ENCODE measurements at places on chromosomes 7 and 10.

- DNase-seq: no peak
Observed at GRCh38 chr7:67466109-67466508, 469.5 kb downstream of the TYW1 start.

DNA sequence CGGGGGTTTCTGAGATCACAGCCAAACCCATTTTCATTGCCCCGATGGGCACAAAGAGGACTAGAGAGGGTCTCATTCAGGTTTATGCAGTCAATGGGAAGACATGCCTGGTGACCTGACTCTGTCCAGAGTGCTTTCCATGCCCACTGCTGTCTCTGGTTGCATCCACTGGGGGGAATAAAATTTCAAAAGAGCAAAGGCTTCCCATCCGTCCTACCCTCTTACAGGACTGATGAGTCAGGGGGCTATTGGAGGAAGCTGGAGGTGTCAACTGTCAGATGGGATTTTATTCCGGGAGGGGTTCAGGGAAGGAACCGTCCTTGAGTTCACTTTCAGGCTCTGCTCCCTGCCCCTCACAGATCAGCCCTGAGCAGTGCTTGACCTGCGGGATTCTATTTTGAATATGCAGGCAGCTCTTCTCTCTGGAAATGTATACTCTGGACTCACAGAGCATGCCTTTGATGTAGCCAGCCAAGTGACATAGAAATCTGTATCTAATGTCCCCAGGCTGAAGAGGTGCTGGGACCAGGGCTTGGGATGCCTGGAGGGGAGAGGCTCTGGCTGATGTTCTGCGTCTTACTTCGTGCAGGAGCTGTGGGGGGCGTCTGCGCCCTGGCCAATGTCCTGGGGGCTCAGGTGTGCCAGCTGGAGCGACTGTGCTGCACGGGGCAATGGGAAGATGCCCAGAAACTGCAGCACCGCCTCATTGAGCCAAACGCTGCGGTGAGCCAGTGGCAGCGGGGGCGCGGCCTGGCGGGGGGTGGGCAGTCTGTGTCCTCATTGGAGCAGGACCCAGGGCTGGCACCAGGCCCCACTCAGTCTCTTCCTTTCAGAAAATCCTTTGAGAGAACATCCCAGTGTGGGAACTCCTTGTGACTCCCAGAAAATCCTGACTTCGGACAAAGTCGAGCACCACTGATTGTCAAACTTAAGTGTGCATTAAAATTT, 12.0 kb downstream of the C10orf62 start:
- DNase-seq: no peak

GRCh38 chr10:12561720-12562119, 212.4 kb downstream of the CAMK1D start:
- no peak for DNase-seq

DNA sequence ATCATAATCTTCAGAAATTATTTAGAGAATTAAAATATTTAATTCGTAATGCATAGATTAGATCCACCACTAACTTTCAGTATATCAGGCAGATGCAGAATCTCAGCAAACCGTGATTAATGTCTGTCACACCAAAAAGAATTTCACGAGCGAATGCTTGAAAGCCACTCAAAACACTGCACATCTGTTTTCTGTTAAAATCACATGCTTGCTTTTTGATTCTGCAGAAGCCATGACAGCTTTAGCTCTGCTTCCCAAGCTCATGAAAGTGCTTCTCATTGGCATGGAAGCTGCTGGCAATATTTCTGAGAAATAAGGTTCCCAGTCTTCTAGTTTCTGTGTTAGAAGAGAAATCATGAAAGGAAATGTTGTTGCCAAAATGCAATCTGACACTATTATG, 837.8 kb upstream of the LRRN3 start:
- no peak for DNase-seq

- DNase-seq: no peak
Observed at GRCh38 chr7:110767550-110768110, 323.3 kb upstream of the LRRN3 start.

DNA sequence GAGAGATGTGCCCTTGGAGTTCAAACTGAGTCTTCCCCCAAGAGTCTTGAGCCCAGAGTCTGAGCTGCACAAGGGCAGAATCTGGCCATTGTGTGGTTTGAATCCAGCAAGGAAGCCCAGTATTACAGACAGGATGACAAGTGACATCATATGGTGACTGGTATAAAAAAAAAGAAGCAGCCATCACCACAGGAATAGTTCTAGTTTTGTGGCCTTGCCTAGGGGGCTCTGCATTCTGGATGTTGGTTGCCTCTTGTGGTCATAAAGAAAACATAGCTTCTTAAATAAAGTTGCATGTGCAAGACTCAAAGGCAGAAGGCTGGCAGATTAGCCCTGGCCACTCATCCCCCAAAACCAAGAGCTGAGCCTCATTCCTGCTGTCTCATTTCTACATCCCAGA, 16.8 kb upstream of the LRRC72 start:
- DNase-seq: no peak

- DNase-seq: no peak
Observed at GRCh38 chr7:76338298-76339084, 20.3 kb downstream of the YWHAG start.

DNA sequence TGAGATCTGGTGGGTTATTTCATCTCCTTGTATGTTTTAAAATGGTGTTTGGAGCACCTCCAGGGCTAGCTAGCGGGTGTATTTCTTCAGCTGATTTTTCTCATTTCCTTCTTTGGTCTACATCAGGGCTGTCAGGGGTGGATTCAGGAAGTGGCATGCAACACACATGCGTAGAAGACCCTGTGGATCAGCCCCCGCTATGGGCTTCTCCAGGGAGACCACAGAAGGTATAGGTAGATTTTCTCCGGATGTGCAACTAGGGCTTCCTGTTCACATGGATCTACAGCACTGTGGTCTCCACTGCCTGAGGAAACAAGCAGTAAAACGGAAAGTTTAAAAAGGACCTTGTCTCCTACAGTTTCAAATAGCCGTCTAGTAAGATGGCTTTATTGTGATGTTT, 10.4 kb downstream of the NUB1 start:
- DNase-seq: peak; percentile 57

GRCh38 chr10:103621783-103622125, 128.2 kb downstream of the NEURL1 start:
- no peak for DNase-seq

DNA sequence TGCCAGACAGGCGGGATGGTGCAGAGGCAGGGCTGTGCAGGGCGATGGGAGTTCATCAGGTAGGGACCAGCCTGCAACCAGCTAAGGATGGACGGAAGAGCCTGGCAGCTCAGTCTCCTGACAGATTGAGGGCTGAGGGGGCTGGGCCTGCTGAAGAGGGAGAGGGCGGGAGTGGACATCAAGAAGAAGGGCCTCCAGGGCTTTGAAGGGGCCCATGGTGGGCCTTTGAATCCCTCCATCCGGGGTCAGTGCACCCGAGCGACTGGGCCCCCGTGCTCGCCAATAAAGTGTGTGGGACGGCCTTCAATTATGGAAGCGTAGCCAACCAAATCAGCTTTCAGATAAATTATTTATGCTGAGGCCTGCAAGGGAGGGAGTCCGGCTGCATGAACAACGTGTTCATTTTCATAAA, 431.2 kb downstream of the RPS24 start:
- DNase-seq: no peak

- no peak for DNase-seq
Observed at GRCh38 chr10:107067843-107068242, 96.7 kb downstream of the SORCS1 start.

- DNase-seq: no peak
Observed at GRCh38 chr7:94323844-94324243, 70.9 kb upstream of the COL1A2 start.

GRCh38 chr10:113219446-113219845, 269.4 kb downstream of the TCF7L2 start:
- DNase-seq: no peak

DNA sequence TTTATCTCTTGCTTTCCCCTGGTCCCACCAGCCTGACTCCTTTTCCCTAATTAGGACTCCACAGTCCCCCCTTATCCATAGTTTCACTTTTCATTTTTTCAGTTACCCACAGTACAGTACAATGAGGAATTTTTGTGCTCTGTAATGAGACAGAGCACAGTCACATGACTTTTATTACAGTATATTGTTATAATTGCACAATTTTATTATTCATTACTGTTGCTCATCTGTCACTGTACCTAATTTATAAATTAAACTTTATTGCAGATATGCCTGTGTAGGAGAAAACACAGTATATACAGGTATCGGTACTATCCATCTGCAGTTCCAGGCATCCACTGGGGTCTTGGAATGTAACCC, 125.4 kb downstream of the KCNMA1 start:
- DNase-seq: no peak

GRCh38 chr7:73746378-73746777, 7.8 kb upstream of the ABHD11 start:
- DNase-seq: no peak

- DNase-seq: no peak
Observed at GRCh38 chr10:130758529-130758928, 553.0 kb downstream of the TCERG1L start.

DNA sequence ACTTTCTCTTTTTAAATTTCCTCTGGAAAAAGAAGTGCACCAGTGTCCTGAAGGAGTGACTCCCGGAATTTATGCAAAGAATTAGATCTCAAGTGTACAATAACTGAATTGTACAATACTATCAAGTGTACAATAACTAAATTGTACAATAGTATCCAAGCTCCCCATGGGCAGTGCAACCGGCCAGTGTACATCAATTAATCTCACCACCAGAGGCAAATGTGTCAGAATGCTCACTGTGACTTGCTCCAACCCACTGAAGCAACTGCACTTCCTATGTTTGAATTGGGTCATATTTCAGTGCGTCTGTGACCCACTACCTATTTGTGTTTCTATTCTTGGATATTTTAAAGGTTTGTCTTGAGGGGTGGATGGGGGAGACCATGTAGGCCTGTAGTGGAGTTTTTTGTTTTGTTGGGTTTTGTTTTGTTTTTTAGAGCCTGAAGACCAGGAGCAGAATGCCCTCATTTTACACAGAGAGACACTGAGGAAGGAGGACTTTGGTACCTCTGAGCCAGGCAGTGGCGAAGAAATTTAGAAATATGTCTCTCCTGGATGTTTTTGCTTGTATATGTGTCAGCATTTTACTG, 78.5 kb upstream of the CTTNBP2 start:
- DNase-seq: no peak

DNA sequence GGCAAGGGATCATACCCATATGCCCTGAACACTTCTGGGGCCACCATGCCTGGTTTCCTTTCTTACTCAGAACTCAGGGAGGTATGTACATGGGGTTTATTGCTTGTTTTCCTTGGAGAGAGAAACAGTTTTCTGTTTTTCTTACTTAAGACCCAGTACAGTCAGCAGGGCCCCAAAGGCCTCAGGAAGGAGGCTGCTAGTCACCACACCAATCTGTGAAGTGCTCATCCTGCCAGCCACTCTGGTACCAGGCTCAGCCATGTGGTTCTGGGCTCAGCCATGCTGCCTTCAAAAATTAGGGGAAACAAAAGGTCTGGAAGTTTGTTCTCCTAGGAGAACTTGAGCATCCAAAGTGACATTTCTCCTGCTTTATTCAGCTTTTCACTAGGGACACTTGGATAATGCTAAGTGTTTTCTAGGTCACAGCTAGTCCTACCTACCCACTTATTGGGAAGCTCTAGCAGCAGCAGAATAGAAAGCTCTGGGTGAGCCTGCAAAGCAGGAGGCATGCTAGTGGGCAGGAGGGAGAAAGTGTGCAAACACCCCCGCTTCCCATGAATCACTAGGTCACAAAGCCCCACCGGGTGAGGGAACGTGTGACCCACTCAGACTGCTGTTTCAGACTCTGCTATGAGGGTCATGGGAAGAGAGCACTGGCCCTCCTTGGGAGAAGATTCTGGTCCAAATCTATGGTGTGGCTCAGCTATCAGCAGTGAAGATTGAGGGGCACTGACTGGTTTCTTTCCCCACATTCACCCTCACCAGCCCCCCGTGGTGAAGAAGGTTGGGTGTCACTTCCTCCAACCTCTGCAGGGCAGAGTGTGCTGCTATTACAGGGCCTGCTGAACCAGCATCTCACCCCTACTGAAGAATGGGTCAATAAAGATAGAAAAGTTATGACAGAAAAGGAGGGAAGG, 23.9 kb downstream of the NUDCD3 start:
- no peak for DNase-seq

DNA sequence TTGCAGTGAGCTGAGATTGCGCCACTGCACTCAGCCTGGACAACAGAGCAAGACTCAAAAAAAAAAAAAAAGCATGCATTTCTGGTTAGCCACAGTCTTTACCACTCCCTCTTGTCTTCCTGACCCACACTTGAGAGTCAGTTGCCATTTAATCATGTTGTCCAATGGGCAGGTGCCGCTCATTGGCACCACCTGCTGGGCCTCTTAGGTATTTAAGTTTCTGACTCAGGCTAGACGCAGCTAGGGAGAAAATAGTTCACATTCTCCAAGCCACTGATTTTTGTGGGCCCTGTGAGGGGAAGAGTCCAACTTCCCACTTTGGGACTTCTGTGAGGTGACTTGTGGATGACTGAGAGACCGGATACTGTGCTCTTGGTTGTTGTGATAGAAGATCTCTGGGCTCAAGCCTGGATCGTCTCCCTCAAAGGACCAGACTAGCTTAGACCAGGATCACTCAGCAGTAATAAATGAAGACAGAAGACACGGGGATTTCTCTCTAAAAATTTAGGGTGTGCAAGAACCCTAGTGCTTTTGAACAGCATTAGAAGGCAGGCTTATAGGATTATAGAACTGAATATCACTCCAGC, 26.8 kb upstream of the SORCS3 start:
- DNase-seq: peak; percentile 18

DNA sequence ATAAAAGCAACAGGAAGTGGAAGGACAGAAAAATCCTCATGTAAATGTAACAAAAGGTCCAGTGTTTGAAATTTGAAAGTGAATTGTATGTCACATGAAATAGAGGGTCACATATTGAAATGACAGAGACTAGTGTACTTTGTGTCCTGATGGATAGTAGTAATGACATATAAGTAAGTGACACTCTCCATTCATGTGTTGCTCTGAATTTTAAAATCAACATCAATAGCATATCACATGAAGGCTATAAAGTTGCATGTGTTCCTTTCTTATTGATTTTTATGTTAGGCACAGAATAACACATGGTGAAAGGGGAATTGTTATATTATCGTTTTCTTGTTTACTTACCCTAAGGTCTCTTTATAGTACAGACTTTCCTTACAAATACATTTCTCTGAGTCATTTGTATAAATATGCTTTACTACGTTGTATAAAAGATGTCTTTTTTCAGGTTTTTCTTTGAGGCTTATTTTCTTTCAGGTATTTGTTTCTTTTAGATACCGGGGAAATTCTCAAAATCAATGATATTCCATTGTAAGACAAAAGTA, 104.6 kb upstream of the CACNA2D1 start:
- DNase-seq: no peak

DNA sequence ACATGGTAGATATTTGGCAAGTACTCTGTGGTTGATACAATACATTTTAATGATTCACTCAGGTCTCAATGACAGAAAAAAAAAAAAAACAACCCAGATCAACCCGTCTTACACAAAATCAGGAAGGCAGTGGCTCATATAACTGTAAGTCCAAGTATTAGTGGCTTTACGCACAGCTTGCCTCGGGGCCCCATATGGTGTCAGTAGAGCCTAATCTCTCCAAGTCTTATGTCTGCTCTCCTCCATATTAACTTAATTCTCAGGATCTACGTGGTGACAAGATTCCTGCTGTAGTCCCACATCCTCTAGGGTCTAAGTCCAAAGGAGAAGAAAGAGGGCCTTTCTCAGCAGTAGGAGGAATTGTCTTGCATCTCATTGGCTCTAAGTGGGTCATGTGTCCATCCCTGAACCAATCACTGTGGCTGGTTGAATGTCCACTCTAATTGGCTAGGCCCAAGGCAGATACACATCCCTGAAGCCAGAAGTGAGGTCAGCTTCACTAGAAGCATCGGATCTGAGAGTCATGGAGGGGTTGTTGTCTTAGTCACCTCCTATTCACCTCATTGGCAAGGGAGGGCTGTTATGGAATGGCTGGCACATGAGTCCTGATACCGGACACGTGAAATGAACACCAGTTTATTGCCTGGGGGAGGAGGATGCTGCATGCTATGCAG, 20.5 kb upstream of the PLPP4 start:
- no peak for DNase-seq

Data from stimulated activated CD4-positive, alpha-beta T cell treated with anti-CD3 and anti-CD28 coated beads, Interleukin-4, amount 100 ng/mL, for 24 hours (primary cell).